T-helper 1 cell treated with Interleukin-12 subunit alpha and Interleukin-12 subunit beta and Interleukin-4 antibody, amounts not matched to agents 30 ng/mL and 1 ng/mL, for 36 hours (primary cell): ENCODE measurements at places on chromosomes 13 and 19. TPM values are rescaled to one million over a fixed set of nuclear protein-coding genes. Genes with fewer than 3 reads are reported as not detected.

The GRK1 gene
- 0.05 TPM in 2 replicates for total RNA-seq

The PABPC3 gene
- 0.12 and 0.32 TPM in 2 replicates for total RNA-seq

The BEST2 gene
- total RNA-seq, result 0.10 TPM in 1 of 2 replicates, not detected in the other

The CGB5 gene
- not detected in 2 replicates for total RNA-seq

The FXYD3 gene
- total RNA-seq, result not detected in 2 replicates
